Anterior cingulate cortex (tissue), 58 donors: ENCODE measurements at places on chromosomes 11 and 22.

DNA sequence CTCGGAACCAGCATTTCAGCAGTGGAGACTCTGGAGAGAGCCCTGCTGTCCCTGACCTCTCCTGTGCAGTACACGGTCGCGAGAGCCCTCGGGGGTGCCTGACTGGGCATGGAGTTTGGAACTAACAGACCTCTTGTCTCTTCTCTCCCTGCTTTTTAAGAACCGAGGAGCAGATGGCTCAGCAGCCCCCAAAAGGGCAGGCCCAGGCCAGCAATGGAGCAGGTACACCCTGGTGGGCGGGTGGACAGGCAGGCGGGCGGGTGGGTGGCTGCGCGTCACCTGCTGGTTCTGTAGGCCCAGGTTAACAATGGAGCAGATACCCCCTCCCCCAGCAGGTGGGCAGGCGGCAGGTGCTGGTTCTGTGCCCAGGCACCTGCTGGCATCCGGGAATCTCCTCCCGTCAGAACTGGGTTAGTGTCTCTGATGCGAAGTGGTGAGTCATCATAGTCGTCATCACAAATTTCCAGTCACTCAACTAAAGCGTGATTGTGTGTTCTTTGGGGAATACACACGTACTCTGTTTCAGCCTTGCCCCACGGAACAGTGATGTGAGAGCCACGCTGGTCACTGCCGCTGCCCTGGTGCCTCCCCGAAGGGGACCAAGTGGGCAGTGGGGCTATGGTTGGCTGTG lies 41.1 kb downstream of the GRAMD4 start:
- no peak for DNase-seq

- DNase-seq, result no peak
These were observed 694 bp upstream of the ELFN2 start for GRCh38 chr22:37427711-37428635.

DNA sequence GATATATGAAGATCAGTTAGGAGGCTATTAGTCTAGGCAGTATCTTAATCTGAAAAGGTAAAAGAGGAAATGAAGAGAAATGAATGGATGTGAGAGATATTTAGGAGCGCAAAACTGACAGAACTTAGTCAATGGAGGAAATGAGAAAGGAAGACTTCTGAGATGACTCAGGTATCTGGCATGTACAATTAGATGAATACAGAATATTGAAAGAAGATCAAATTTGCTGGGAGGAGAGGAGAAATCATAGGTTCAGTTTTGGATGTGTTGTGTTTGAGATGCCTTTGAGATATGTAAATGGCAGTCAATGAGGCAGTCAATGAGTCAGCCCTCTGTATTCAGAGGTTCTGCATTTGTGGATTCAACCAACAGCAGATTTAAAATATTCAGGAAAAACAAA lies 42.9 kb upstream of the GAB2 start:
- DNase-seq, result no peak

- DNase-seq, result no peak
These were observed 5.6 kb downstream of the EXT2 start for GRCh38 chr11:44101098-44101497.

DNA sequence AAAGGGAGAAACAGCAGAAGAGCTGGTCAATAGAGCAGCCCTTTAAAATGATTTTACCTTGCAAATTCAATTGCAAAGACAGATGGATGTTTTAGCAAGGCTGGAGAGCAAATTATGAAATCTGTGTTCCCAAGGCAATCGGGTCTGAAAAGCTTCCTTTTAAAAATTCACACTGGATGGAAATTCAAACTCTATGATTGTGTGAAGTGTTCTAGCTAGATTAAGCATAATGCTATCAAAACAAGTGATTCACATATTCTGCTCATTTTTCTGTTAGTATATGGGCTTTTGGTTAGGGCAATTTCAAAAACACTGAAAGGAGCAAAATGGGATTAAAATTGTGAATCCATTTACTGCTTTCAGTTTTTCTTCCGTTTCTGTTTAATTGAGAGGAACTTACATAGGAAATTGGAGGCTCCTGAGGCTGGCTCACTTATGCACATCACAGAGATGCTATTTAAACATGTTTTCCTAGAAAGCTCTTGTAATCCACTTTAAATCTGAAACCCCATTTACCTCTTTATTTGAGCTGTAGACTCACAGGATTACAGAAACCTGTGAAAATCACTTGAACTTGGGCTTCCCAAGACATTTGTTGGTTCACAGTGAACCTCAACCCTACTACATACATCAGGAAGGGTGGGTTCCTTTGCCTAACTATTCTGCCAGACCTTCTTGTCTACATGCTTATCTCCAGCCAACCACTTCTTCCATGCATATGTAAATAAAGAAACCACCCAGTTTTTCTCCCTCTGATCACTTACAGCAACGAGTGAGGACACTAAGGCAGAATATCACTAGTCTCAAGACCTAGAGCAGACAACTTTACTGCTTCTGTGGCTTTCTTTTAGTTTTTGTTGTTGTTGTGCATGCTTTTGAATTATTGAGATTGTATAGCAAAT lies 201.9 kb upstream of the PITPNB start:
- no peak for DNase-seq

GRCh38 chr11:30653606-30654005 lies 67.5 kb upstream of the MPPED2 start:
- no peak for DNase-seq
